ENCODE measurements at places on chromosomes 1 and 21.

DNA sequence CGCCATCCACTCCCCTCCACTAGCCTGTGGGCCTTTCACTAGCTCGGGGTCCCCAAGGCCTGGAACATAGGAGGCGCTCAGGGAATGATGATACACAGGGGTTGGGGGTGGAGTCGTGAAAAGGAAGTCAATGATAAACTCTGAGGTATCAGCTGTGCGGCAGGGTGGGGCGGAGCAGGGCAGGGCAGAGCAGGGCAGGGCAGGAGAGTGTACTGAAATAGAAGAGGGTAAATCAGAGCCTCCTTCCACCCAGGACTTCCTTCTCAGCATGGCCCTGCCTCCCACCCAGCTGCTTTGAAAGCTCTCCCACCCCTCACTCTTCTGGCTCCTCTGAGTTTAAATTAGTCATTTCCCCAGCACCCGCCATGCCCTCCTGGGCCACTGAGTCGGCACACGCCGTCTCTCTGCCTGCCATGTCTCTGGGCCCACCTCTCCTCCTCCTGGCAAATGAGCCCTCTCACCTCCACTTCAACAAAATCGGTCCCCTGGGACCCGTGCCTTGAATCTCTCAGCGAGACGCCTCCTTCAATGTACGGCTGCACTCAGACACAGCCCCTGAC lies 16.9 kb downstream of the CAPZB start:
- DNase-seq: no peak

DNA sequence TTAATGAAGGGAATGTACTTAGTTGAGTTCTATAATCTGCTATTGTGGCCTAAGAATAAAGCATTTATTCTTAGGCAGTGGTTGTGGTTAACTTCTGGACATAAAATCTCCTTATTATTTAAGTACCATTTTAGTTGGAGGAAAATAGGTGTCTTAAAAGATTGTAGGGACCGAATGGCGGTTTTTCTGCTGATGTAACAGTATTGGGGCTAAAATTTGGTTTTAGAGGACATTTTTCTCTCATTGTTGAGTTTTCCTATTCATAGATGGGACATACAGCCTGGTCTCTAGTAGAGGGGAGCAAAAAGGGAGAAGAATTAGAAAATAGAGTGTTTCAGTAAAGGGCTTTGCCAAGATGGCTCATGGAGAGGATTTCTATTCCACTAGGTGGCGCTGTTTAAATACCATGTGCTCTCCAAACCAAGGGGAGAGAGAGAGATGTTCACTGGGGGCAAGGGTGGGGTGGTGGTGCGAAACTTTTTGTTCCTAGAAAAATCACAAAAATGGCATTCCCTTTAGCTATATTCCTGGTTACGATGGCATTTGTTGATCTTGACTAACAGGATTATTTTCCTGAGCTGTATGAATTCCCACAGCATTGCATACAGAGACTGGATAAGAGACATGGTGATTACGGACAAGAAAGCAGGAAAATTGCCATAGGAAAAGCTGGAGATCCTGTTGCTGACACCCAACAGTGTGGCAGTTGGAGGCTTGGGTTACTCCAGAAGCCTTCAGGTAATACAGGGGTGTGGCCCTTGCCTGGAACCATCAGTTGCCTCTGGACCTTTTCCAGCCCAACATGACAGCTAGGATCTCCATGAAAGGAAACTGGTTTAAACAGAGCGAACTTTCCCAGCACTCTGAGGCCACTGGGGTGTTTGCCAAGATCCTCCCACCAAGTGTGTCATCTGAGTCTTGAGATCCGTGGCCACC lies 18.2 kb upstream of the FCGR2A start:
- peak; percentile 46 for DNase-seq

DNA sequence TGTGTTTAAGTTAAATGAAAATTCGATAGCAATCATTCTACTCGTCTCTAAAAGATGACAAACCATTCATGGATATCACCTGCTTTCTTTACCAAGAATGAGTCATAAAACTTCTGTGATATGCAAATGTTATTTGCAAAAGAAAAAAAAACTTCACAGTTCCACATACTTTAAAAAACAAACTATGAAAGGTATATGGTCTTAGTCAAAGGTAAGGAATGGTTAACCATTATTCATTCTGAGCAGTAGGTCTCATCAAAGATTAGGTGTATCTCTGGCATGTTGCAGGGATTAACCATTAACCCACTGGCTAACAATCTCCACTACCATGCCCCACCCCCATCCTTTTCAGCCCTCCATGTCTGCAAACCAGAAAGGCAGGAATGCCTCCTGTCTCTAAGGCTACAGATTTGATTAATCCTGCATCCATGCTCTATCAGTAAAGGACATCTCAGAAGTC lies 44.4 kb downstream of the PTPN14 start:
- DNase-seq: no peak

- no peak for DNase-seq
Observed at GRCh38 chr1:205785446-205785845, 10.2 kb upstream of the RAB29 start.

DNA sequence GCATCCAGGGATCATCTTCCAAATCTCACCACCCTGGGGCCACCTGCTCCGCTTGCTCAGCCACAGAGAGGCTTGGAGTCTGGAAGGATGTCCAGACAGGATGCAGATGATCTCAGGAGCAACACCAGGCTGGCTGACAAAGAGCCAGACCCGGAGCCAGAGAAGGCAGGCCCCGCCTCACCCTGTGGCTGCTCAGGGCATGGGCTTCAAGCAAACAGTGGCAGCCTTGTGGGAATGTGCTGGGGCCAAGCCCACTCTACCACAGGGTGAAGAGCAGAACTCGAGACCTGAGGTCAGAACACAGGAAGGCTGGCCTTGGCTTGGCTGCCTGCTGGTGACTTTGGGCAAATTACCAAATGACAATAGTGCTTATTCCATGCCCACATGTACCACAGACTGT lies 45.5 kb downstream of the MRPL37 start:
- peak; percentile 50 for DNase-seq

- DNase-seq: peak; percentile 53
Observed at GRCh38 chr1:168408884-168409283, 128.2 kb downstream of the TBX19 start.

- DNase-seq: no peak
Observed at GRCh38 chr21:32645261-32646182, 33.3 kb upstream of the CFAP298 start.

GRCh38 chr1:240763771-240764170 lies 151.8 kb upstream of the GREM2 start:
- no peak for DNase-seq

GRCh38 chr1:94014635-94015488 lies 105.6 kb upstream of the GCLM start:
- no peak for DNase-seq

DNA sequence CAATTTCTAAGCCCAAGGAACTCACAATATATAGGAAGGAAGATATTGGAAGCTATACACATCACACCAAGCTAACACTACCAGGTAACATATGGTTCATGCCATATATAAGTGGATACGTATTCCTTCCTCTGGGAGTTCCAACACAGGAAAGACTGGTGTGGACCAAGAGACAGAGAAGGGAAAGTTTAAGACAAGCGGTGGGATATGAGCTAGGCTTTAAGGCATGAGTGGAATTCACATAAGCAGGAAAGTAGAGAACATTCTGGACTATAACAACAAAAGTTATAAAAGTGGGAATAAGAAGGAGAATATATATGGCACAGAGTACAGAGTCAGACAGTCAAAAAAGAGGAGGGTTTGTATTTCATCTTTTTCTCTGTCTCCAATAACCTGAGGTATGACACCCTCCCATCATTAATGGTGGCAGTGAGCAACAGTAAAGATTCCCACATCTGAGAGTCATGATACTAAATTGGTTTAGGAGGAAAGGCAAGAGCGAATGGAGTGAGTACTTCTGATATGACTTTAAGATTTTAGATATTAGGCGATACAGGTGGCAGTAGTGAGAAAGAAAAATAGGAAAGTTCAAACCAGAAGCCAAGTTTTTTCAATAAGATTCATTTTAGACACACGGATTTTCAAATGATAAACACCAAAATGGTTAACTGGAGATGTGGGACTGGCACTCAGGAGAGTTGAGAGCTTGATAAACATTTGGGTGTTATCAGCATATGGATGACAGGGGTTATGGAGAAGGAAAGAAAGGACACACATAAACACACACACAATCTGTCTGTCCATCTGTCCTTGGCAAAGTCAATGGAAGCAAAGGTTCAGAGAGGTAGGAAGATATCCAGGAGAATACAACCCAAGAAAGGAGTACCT lies 87.4 kb upstream of the TTC39A start:
- peak; percentile 37 for DNase-seq

DNA sequence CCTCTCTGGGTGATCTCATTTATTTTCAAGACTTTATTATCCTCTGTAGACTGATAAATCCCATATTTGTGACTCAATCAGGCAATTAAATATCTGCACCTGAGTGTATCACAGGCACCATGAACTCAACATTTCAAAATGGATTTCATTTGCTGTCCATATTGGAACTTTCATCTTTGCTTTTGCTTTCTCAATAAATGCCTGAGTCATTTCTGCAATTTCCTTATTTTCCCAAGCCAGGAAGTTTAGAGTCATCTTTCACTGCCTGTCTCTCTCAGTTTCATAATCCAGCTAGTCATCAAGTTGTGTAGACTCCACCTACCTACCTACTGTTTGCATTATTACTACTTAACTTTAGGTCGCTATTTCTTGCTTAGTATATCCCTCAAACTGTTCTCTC lies 540.9 kb downstream of the LMO4 start:
- peak; percentile 32 for DNase-seq

DNA sequence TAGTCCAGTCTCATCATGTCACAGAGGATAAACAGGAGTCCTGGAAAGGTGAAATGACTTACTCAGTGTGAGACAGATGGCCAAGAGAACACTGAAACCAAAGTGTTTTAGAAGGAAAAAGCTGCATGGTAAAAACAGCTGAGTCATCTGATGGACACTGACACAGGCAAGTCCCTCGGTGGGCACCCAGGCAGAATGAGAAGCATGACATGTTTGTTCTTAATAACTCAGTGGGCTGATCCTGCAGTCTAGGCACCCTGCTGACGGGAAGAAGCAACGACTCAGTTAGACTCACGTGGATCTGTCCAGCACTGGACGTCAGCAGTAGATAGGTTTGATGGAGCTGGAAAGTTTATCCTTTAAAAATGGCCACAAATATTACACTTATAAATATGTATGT lies 116.9 kb downstream of the RGS7 start:
- DNase-seq: peak; percentile 2

GRCh38 chr1:207841901-207842300 lies 69.0 kb downstream of the CD34 start:
- no peak for DNase-seq

GRCh38 chr1:184350573-184350972 lies 36.3 kb upstream of the C1orf21 start:
- DNase-seq: no peak

DNA sequence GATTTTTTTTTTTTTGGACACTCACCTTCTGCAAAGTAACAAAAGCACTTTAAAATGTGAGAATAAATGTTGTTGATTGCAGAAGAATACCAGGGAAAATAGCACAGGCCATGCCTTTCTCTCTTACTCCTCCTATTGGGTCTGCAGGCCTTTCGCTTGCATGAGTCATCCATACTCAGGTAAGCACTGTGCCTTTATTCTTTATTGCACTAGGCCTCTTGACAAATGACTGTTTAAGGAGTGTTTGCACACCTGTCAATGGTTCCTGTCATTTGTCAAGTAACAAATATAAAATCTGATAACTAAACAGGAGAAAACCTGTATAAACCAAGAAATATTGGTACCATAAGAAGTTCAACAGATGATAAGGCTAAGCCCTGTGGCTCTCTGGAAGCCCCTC lies 106.5 kb downstream of the RGS7 start:
- no peak for DNase-seq

DNA sequence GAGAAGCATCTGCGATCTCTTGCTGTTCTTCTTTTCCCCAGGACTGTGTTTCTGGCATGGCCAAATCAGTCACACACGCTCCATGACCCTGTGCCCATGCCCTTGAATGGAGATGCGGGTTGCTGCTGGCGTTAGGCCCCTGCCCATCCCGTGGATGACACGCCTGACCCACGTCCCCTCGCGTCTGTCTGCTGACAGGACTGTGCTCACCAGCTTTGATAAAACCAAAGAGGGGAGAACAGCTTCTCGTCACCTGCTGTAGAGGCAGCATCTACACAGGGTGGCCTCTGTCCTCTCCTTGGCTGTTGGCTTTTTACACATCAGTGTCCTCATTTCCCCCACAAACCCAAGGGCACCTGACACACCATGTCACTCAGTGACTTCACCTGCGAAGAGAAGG lies 6.9 kb downstream of the MT1HL1 start:
- no peak for DNase-seq

DNA sequence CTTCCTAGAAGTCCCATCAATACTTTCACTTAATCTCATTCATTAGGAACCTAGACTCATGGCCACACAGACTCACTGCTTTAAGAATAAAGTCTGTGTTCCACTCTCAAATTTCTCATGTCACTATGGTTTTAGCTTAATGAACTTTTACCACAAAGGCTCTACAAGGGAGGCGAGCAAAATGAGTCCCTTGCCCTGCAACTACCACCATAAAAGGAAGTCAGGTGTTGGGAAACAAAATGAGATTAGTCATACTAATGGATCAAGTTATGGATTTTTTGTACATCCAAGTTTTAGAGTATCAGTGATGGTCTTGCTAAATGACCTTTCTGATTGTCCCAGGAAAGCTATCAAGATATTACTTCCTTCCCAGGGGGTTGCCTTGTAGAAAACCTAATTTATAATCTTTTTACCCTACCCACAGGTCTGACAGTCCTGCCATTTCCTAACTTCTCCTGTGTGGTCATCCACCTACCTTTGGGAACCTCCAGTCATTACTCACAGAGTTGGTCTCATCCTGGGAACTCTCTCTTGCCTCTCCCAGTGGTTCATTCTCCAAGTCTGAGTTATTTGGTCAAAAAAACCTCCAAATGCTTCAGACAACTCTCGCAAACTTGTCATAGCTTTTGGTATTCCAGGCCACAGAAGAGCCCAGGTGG lies 51.8 kb upstream of the SLC16A1 start:
- peak; percentile 30 for DNase-seq

GRCh38 chr1:182279724-182280503 lies 111.7 kb downstream of the GLUL start:
- DNase-seq: no peak

DNA sequence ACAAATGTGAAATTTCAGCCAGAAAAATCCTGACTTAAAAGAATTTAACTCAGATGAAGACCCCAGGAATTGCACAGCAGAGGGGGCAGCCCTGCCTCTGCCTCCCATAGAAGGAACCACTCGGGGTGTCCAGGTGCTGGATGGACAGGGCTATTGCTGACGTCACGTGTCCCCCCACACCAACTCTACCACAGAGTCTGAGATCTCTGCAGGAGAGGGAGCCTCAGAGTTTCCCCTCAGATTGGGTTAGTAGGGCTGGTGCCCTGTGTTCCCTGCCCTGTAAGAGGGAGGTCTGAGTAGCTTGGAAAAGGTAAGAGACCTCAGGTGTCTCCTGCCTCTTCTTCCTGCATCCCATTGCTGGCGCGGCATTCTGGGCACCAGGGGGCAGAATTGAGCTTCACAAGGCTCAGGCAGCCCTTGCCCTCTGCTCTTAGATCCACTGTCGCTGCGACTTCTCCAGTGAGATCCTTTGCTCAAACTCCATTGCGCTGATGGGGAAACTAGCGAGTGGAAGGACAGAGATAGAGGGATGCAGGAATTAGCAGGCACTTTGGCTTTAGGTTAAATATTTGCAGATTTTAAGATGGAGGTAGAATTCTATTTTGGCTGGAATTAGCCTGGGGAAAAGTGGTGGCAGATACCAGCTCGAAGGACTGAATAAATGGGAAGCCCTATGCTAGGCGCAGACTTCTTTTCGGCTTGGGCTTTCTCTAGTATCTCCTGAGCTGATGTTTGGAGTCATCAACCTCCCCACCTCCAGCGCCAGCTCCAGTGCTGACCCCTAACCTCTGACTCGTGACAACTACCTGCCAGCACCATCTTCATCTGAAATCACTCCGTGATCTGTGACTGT lies 42.8 kb upstream of the DMBX1 start:
- DNase-seq: peak; percentile 64

GRCh38 chr1:48789903-48790302 lies 13.2 kb upstream of the BEND5 start:
- DNase-seq: no peak

Data from astrocyte of the spinal cord (primary cell).